ENCODE measurements at places on chromosomes 16 and 17. TPM values are rescaled to one million over a fixed set of nuclear protein-coding genes. Genes with fewer than 3 reads are reported as not detected.

DNA sequence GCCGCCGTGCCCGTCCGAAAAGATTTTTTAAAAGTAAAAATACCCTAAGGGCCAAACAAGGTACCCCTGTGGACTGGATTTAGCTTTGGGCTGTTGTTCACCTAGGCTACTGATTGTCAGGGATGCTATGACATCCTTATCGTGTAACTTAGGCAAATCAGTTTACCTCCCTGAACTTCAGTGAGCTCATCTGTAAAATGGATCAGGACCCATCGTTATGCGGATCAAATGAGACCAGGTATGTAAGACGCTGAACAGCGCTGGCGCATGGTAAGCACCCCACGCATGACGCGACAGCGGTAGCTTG lies 658 bp upstream of the ZNF771 start:
- H3K27me3 ChIP-seq: no peaks in the 10 kb centered on the region
- peaks cover 3% of the 10 kb centered on the region for H3K4me1 ChIP-seq
- peaks cover 2% of the 10 kb centered on the region for H3K36me3 ChIP-seq
- H3K27ac ChIP-seq: peak overlapping the region; percentile 5

GRCh38 chr17:75839942-75840798 lies 4.0 kb downstream of the UNC13D start:
- H3K36me3 ChIP-seq: peaks cover 29% of the 10 kb centered on the region
- H3K27ac ChIP-seq: no peak overlapping the region
- H3K4me3 ChIP-seq: no peak overlapping the region
- H3K4me1 ChIP-seq: peaks cover 22% of the 10 kb centered on the region
- no peaks in the 10 kb centered on the region for H3K27me3 ChIP-seq
- no peak for DNase-seq

DNA sequence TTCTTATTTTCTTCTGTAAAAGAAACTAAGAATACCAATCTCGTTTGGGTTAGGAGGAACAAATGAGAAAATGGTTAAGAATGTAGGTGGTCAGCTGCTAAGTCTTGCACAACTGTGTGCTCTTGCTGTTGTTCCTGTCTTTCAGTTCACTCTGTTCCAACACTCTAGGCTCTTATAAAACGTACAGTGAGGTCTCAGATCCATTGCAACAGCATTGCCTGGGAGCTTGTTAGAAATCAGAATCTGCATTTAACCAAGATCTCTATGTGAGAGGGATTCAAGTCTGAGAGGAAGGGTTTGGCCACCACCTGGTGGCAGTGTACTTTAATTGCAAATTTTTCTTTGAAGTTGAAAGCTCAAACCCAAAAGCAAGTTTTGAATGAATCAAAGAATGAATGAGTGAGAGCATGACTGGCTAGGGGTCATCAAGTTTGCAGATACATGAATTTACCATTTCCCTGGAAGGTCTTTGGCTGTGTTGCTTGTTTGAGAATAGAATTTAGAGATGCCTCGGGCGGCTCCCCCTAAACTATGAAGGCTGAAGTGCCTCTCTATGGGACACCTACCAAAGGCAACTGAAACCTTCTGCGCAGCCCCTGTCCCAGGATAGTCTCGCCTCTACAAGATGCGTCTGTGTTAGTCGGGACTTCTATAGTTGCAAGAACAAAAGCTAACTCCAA lies 2.5 kb downstream of the ALOX15B start:
- DNase-seq: peak; percentile 35
- no peak overlapping the region for H3K27ac ChIP-seq
- H3K4me1 ChIP-seq: peaks cover 5% of the 10 kb centered on the region
- H3K27me3 ChIP-seq: no peaks in the 10 kb centered on the region
- no peaks in the 10 kb centered on the region for H3K36me3 ChIP-seq

DNA sequence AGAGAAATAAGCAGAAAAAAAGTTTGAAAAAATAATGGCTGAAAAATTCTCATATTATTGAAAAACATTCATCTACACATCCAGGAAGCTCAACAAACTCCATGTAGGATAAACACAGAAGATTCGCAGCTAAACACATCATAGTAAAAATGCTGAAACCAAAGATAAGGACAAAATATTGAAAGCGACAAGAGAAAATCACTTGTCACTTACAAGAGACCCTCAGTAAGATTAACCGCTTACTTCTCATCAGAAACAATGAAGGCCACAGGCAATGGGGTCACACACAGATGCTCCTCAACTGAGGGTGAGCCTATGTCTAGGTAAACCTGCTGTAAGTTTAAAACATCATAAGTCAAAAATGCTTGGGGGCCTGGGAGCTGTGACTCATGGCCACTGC lies 38.1 kb upstream of the METRNL start:
- DNase-seq: no peak
- no peak overlapping the region for H3K4me3 ChIP-seq
- H3K27ac ChIP-seq: no peak overlapping the region

DNA sequence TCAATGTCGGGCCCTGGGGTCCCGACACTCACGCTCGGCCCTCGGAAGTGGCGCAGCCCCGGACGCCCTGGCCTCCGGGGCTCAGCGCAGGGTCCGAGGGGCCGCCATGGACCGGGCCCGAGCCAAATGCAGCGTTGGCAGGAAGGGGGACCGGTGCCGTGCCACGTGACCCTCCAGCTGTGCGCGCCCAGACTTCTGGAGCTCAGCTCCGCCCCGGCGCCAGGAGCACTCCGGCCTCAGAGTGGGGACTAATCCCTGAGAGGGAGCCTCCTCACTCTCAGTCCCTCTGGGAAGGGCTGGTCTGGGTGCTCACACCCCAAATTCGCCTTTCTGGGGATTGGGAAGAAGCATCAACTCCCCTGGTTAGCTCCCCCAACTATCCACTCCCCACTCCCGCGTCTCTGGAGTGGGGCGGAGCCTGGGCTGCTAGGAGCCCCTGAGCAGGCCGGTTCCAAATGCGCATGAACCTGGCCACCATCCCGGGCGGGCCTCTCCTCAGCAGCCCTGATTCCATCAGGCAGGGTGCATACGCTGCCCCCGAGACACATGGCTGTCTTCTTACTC lies at the start of gene B3GNT9:
B3GNT9 (minus strand) TSS at position 166 of the 564 bp plus-strand sequence. CDS start 513 bp downstream, outside the sequence.
- H3K36me3 ChIP-seq: peaks cover 11% of the 10 kb centered on the region
- peaks cover 2% of the 10 kb centered on the region for H3K4me1 ChIP-seq
- H3K27me3 ChIP-seq: no peaks in the 10 kb centered on the region
- H3K27ac ChIP-seq: no peak within 1 kb of the TSS
- peak within 1 kb of the TSS; percentile 11 for H3K4me3 ChIP-seq

DNA sequence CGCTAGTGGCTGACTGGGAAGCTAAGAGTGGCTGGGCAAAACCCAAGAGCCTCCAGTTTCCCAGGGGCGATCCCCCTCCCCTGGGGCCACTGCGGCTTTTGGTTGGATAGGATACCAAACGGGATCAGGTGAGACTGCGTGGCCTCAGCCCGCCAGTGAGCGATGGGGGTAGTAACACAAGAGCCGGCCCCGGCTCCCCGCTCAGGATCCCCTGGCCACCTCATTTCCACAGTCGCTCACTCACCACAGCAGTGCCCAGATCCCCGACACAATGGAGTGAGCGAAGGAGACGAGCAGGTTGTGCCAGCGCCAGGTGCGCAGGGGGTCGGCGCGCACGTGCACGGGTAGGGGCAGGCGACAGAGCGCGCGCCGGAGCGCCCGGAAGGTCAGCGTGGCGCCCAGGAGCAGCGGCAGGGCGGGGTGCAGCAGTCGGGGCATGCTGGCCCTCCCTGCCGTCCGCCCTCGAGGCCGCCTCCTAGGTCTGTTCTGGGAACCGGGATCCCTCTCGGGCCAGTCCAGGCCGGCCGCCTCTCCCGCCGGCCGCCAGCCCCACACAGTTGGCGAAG lies 290 bp downstream of the TLCD1 start:
- no peaks in the 10 kb centered on the region for H3K27me3 ChIP-seq
- peaks cover 24% of the 10 kb centered on the region for H3K4me1 ChIP-seq
- peak overlapping the region; percentile 54 for H3K27ac ChIP-seq
- H3K36me3 ChIP-seq: peaks cover 40% of the 10 kb centered on the region
- DNase-seq: peak; percentile 38
- peak overlapping the region; percentile 87 for H3K4me3 ChIP-seq

GRCh38 chr16:86563469-86564345 lies 2.9 kb upstream of the FOXC2 start:
- no peaks in the 10 kb centered on the region for H3K36me3 ChIP-seq
- peaks cover 76% of the 10 kb centered on the region for H3K27me3 ChIP-seq
- H3K27ac ChIP-seq: no peak overlapping the region
- peaks cover 4% of the 10 kb centered on the region for H3K4me1 ChIP-seq

DNA sequence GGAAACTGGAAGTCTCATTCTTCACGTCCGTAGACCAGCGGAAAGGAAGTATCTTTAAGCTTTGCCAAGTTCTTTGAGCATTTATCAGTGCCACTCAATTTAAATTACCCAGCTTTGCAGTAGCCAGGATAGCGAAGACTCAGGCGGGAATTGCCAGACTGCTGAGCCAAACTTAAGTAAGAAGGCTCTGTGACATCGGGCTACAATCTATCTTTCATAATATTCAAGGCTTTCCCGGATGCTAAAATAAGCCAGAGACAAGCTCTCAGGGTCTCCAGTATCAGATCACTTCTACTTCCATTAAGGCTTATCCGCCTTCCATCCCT lies 436 bp upstream of the BRIP1 start:
- peak overlapping the region; percentile 81 for H3K4me3 ChIP-seq
- peak overlapping the region; percentile 61 for H3K27ac ChIP-seq
- H3K36me3 ChIP-seq: no peaks in the 10 kb centered on the region

Gene THOC6
- total RNA-seq: 32.8 TPM

Gene SOST
- total RNA-seq: not detected

All from T-cell (primary cell).